ENCODE measurements at places on chromosomes 16 and 17.

DNA sequence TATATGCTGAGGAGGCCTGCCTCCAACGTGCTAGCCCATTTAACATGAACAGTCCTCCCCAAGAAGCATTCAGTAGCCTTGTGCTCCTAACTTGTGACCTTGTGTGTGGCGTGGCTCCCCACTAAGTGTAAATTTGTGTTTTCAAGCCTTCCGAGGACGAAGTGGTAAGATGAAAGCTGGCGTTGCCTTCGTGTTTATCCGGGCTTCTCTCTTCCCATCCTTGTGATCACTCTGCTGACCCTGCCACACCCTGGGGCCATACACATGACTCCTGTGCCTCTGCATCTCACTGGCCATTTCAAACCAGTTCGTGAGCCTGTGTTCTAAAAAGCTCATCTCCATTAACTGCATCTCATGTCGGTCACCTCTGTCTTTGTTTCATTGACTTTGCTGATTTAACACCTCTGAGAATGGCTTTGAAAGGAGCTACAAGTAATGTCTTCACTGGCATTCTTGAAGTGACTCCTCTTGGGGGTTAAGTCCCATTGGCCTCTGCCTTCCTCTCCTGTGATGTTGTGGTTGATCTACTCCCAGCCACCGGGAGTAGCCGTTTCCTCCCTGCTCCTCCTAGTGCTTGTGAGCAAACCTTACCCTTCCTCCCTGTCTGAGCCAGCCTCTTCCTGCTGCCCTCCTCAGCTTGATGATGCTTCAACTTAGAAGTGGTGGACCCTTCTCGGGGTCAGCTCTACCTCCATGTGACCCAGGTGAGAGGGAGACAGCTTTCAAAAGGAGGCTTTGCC lies 27.4 kb upstream of the NAGLU start:
- no peak for DNase-seq

GRCh38 chr17:2453325-2453724 lies 52.5 kb upstream of the MNT start:
- DNase-seq = no peak

GRCh38 chr16:19691161-19691711 lies 26.8 kb downstream of the KNOP1 start:
- no peak for DNase-seq

DNA sequence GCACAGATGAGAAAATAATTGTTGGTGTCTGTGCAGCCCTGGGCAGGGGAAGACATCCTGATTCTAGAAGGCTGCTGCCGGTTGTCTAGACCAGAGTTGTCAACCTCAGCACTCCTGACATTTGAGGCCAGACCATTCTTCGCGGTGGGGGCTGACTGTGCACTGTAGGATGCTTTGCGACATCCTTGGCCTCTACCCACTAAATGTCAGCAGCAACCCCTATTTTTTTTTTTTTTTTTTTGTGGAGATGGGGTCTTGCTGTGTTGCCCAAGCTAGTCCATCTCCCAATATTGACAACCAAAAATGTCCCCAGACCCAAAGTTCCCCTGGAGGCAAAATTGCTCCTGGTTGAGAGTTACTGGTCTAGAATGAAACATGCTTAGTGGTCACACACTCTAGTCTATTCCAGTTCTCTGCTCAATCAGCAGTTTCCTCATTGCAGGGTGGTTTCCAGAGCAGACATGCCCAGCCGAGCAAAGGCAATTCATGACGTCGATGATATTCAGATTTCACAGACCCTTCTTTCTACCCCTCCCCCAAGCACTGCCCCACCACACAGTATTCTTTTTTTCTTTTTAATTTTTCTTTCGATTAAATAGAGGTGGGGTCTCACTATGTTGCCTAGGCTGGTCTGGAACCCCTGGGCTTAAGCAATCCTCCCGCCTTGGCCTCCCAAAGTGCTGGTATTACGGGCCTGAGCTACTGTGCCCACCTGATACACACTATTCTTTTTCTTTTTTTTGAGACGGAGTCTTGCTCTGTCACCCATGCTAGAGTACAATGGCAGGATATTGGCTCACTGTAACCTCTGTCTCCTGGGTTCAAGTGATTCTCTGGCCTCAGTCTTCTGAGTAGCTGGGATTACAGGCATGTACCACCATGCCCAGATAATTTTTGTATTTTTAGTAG lies 9.0 kb downstream of the C17orf99 start:
- no peak for DNase-seq

GRCh38 chr17:14762736-14763479 lies 462.0 kb downstream of the HS3ST3B1 start:
- no peak for DNase-seq

Data from activated CD8-positive, alpha-beta T cell treated with anti-CD3 and anti-CD28 coated beads, Interleukin-2, amount 10 ng/mL, durations not matched to agents 7 days and 5 days (primary cell).